ENCODE measurements at places on chromosomes 1 and 21.

DNA sequence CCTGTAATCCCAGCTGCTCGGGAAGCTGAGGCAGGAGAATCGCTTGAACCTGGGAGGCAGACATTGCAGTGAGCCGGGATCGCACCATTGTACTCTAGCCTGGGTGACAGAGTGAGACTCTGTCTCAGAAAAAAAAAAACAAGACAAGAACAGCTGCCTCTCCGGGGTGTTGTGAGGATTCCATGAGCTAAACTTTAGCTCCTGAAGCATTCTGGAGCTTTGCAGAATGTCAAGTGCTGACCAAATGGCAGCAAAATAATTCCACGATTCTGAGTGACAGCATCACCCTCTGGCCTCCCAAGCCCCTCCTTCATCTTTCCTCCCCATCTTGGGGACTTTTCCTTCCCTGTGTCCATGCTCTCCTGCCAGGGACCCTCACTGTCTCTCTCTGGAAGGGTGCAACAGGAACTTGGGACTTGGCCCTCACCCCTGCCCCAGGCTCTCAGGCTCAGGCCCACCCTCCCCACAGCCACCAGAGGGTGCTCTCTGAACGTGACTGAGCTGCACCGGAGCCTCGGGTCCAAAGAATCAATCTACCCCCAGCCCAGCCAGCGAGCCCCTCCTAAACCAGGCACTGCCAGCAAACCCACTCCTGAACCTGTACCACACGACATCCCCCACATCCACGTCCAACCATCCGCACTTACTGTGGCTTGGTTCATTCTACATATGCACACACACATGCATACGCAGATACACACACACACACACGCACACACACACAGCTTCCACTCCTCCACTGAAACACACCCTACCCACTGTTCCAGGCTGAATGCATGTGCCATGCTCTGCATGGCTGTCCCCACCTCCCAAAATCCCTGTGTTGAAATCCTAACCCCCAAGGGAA is 45.7 kb downstream of the ACOT7 start:
- DNase-seq = peak; percentile 73

GRCh38 chr1:21707086-21707840 is 38.1 kb upstream of the RAP1GAP start:
- DNase-seq = no peak

DNA sequence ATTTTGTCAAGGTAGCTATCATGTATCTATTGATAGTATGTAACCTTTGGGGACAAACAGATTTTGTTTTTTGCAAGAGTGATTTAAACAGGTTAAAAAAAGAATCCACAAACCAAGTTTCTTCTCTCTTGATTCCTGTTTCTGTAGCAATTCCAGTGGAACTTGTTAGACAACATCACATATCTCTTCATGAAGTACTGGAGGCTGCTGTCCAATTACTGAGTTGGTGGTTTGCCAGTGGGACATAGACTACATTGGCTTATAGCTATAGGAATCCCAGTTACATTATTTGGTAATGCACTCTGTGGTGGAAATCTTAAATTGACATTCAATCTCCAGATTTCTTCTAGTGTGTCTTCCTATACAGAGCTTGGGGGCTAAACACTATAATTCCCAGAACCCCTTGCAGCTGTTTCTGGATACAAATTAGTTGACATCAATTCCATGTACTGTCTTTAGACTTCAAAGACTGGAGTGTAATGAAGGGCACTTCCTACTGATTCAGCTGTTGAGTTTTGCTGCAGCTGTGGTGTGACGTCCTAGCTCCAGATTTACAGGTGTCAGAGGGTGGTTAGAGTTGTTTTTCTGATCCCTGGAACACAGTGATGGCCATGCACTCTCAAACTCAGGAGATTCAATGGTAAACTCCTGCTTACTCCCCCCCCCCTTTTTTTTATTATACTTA is 29.4 kb upstream of the GCLM start:
- DNase-seq = no peak

GRCh38 chr21:34606621-34607020 is 8.3 kb downstream of the RCAN1 start:
- no peak for DNase-seq

- DNase-seq = no peak
Observed at GRCh38 chr1:172824209-172824608, 165.3 kb downstream of the FASLG start.

DNA sequence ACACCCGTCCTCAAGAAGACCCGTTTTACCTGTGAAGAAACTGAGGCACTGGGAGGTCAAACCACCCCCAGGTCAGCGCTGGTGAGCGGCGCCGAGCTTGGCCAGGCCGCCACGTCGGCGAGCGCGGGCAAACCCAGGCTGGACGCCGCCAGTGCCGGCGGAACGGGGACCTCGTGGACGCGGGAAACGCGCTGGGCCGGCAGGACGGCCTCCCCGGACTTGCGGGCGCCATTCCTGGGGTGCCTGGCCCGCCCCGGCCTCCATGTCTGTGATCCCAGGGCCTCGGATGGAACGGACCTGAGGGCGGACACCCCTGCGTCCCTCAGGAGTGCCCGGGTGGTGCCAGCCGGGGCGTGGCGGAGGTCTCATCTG is 764 bp upstream of the SUMO3 start:
- DNase-seq = no peak

DNA sequence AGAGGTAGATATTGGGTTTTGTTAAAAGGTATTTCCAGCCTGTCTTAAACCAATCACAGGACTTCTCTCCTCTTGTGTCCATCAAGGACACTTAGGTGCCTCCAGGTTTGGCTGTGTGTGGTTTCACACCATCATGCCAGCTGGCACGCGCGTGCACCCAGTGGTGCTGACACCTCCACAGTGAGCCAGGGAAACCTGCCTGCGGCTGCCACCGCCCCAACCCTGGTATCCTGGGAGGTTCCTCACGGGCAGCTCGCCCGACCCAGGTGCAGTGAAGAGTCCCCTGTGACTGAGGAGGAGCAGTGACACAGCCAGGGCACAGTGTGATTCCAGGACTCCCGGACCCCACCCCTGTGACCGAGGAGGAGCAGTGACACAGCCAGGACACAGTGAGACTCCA is 13.2 kb upstream of the COL6A2 start:
- DNase-seq = peak; percentile 40

- DNase-seq = peak; percentile 52
Observed at GRCh38 chr1:1599935-1600860, at the start of gene FNDC10. TSS of gene FNDC10 (minus strand) at chr1:1600135. CDS start at chr1:1600015, 120 bp downstream.

GRCh38 chr1:113126207-113126606 is 53.2 kb downstream of the LRIG2 start:
- DNase-seq = no peak

DNA sequence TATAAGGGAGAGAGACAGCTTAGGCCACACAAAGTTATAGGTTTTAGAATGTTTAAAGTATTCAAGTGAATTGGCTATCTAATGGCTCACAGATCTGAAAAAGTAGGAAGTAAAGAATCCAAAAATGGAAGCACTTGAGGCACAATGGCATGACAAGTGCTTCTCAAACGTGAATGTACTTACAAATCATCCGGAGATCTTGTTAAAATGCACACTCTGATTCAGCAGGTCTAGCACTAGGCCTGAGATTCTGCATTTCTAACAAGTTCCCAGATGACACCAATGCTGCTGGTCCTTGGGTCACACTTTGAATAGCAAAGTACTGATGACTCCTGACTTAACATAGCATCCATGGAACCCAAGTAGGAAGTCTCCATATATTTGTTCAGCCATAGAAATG is 20.9 kb upstream of the AGL start:
- no peak for DNase-seq

DNA sequence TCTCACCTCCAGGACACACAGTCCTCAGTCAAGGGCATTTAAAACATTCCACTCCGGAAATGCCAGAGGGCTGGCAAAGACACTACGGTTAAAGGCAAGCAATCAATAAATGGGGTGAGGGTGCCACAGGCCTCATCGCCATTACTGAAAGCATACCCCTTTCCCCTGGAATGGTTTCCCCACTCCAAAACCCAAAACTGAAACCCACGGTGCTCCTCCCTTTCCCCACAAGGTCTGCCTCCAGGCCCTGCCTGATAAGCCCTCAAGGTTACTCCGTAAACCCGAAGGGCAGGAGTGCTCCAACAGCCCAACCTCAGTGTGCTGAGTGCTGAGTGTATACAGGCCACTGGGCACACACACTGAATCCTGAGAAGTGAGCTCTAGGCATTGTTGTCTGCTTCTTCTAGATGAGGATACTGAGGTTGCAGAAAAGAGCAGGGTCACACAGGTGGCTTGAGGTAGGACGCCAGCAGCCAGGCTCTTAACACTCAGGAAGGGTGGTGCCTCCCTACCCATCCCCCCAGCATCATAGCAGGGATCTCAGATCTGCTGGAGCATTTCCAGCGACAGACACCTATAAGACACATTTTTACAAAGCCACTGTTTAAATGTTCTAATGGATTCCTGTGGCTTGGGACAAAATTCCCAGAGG is 29.0 kb downstream of the SSBP3 start:
- no peak for DNase-seq

DNA sequence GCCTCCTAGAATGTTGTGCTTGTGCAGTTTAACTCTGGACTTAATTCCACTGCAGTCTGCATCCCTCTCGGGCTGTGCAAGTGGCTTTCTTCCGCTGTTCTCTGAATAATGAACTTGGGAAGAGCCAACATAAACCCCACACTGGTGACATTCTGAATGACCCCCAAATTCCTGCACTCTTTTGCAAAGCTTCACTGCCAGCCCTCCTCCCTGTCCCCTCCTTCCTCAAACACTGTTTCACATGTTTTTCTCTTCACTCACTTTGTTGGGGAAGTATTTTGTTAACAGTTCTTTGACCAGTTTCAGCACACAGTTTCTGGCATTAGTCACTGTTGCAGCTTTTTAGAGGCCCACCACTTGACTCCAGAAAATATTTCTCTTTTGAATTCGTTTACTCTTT is 39.7 kb downstream of the GNG12 start:
- no peak for DNase-seq

- no peak for DNase-seq
Observed at GRCh38 chr1:151128800-151129199, 17.6 kb downstream of the SEMA6C start.

DNA sequence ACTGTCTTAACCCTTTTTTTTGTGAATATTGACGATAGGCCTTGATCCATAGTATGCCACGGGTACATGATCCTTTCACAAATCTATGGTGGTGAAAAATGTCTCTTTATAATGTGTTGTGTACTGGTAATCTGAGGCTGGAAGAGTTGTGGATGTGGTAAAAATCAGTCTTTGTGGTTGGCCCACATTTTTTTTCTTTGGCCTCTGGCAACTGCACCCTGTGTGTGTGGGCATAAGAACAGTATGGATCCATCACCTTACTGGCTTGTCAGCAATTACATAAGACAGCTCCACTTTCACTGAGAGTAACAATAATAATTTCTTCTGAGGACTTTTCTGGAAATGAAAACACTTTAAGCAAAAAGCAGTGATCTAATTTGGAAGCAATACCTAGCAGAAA is 101.6 kb downstream of the GABPA start:
- no peak for DNase-seq

DNA sequence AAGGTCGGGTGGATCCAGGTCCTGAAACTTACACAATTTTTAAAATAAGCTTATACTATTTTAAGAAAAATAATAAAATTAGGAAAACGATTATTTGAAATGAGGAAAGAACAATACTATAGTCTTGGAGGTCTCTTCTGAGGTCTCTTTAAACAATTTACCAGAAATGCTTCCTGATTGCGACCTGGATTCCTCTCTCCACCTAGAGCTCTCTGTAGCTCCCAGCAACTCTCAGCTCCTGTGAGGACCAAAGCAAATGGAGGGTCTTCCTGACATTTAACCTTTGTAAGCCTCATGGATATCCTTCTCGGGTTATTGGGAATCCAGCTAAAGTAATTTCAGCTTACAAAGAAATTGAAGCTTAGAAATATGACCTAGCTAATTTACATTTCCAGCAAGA is 886 bp downstream of the BTBD8 start:
- DNase-seq = no peak

DNA sequence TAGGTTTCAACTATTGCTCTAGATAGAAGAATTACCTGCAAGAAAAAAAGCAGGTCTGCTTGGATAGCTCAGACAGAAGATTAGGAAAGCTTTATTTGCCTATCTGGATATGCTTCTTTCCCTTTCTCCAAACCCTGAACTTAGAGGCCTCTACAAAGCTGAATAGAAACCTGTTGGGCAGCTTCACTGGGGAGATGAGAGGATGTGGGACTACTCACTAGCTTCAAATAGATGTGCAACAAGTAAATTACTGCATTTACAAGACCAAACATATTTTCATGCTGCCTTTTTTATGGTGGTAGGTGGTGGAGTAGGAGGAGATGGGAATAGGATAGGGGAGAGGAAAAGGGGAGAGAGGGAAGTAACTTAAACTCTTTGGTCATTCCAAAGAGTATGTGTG is 6.4 kb downstream of the CLCA2 start:
- DNase-seq = no peak

GRCh38 chr1:174217248-174217647 is 57.9 kb downstream of the RABGAP1L start:
- DNase-seq = no peak

GRCh38 chr1:88537787-88538186 is 146.3 kb upstream of the PKN2 start:
- DNase-seq = no peak

DNA sequence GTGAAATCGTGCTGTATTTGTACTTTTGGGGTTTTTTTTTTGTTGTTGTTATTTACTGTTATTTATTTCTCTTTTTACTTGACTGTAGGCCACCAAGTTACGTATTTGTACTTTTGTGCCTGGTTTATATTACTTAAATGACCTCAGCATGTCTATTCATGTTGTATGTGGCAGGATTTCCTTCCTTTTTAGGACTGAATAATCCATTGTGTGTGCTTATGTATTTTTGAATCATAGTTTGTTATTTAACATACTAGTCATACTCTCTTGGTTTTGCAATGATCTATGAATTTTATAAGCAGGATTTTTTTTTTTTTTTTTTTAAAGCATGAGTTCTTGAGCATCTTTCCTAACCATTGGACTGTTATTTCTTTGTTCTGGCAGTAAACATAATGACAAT is 51.2 kb downstream of the RNF2 start:
- no peak for DNase-seq

- DNase-seq = peak; percentile 84
Observed at GRCh38 chr1:223712194-223712849, at the start of gene CAPN2. TSS of gene CAPN2 (plus strand) at chr1:223712539. CDS start at chr1:223712641, 102 bp downstream.

DNA sequence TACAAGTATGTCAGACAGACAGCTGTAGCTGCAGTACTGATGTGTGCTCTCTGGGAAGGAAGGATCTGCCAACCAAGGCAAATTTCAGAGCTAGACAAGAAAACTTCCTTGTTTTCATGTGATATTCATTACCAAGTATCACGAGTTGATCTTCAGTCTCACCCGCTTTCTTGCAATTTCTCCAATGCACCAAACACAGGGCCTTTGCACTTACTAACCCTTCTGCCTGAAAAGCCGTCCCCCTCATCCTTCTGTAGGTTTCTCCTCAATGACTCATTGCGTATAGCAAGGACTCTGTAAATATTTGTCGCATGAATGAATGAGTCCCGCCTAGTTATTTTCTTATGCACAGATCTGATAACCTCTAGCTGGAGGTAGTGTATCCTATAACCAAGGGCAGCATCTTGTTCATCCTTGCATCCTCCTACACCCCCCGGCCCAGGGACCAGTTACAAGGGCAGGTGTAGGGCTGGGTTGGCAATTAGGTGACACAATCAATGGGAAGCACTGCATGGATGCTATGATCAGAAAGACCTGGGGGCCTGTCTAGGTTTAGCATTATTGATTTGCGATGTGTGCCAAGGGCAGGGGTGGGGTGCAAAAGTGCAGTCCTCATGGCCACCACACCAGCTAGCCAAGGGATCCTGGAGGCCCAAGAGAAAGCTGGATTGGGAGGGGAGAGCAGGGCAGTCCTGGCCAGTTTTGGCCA is 51.4 kb upstream of the GPR157 start:
- DNase-seq = no peak

- no peak for DNase-seq
Observed at GRCh38 chr1:177443003-177443402, 272.2 kb downstream of the BRINP2 start.

- no peak for DNase-seq
Observed at GRCh38 chr1:228998179-228998578, 262.9 kb downstream of the RHOU start.
